ENCODE measurements at places on chromosomes 11 and 22.
A peak's percentile ranks its signal among the peaks of the same experiment; 100 is the strongest.

DNA sequence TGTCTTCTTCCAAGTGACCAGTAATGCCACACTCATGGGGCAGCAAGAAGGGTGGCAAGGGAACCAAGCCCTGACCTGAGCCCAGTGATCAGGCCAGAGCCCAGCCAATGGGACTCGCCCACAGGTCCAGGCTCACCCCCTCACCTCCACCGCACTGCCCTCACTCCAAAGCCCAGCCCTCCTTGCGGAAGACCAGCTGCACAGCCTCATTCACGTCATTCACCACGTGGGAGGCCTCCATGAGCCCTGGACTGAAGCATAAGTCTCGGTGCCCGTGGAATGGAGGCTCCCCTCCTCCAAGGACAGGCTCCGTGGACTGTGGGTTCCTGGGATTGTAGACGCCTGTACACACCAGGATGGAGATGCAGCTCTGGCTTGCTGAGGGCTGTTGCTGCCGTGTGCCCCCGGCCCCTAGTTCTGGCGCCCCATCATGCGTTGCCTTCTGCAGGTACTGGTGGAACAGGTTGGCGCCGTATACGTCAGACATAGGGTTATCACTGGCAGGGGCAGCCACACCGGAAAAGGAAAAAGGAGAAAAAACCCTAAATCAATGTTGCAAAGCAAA, 16.8 kb upstream of the TMEM121B start:
- H3K4me3 ChIP-seq: no peak overlapping the region
- no peaks in the 10 kb centered on the region for H3K4me1 ChIP-seq
- H3K27me3 ChIP-seq: no peaks in the 10 kb centered on the region
- DNase-seq: no peak
- no peaks in the 10 kb centered on the region for H3K36me3 ChIP-seq

- H3K27me3 ChIP-seq: no peaks in the 10 kb centered on the region
- no peak overlapping the region for H3K27ac ChIP-seq
- no peak overlapping the region for H3K4me3 ChIP-seq
- peaks cover 13% of the 10 kb centered on the region for H3K4me1 ChIP-seq
- H3K36me3 ChIP-seq: no peaks in the 10 kb centered on the region
Measured at GRCh38 chr11:3144296-3145205, 20.6 kb downstream of the OSBPL5 start.

- H3K27me3 ChIP-seq: no peaks in the 10 kb centered on the region
- H3K4me1 ChIP-seq: peaks cover 6% of the 10 kb centered on the region
- peak overlapping the region; percentile 85 for H3K27ac ChIP-seq
- H3K4me3 ChIP-seq: peak overlapping the region; percentile 80
- no peaks in the 10 kb centered on the region for H3K36me3 ChIP-seq
Measured at GRCh38 chr22:40819599-40820140, 524 bp upstream of the SLC25A17 start.

DNA sequence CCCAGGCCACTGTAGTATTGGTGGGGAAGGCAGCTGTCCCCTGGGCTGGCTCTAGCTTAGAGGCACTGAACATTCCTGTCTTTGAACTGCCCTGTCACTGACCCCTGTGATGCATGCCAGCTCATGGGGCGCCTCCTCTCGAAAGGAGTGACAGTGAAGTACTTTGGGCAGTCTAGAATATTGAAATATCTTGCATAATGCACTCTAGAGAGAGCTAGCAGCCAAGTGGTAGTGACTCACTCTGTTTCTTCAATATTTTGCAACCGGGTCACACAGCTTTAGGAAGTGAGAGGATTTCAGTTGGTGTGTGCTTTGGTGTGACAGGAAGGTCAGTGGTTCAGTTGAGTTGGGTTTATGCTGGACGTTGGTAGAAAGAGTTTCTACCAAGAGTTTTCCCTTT, 35.5 kb upstream of the ST14 start:
- peak overlapping the region; percentile 74 for H3K27ac ChIP-seq
- peaks cover 5% of the 10 kb centered on the region for H3K4me1 ChIP-seq
- H3K36me3 ChIP-seq: no peaks in the 10 kb centered on the region
- no peak overlapping the region for H3K4me3 ChIP-seq

- no peak for DNase-seq
- no peaks in the 10 kb centered on the region for H3K36me3 ChIP-seq
- H3K27me3 ChIP-seq: no peaks in the 10 kb centered on the region
- H3K4me3 ChIP-seq: no peak overlapping the region
Measured at GRCh38 chr22:38471237-38471636, 3.3 kb downstream of the KDELR3 start.

DNA sequence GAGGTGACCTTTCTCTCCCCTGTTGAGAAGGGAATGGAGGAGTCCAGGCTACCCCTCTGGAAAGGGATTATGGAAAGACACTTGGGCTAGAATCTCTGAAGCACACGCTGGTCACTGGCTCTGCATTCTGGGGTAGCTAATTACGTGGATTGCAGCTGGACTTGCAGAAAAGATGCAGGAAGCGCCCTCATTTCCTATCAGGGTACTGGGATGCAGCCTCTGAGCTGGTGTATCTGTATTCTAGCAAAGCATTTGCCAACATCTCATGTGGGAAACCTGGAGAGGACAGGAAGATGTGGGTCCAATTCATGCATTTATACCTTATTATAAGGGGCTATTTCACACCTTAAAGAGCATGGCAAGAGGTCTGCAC, 44.3 kb downstream of the CD82 start:
- H3K4me3 ChIP-seq: no peak overlapping the region
- DNase-seq: no peak
- no peaks in the 10 kb centered on the region for H3K27me3 ChIP-seq

Data from hepatocyte (in vitro differentiated cells).